ENCODE measurements at places on chromosomes 6 and 20.

- no peak for DNase-seq
Observed at GRCh38 chr6:37243816-37244370, 13.7 kb upstream of the TBC1D22B start.

DNA sequence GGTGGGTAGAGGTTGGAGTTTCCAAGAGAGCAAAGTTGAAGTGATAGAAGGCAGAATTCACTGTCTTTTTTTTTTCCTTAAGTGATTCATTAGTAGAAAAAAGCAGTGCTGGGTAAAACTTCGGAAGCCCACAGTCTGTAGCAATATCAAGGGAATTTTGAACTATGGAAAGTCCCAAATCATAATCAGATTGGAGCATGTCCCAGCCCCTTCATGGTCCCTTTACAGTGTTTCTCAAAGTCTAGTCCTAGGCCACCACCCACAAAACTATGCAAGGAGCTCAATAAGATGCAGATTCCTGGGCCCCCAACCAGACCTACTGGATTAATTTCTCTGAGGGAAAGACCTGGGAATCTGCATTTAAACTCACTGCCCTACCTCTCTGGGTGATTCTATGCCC, 22.6 kb downstream of the NEDD9 start:
- DNase-seq: no peak

GRCh38 chr6:52552278-52552643, 24.6 kb downstream of the TRAM2 start:
- no peak for DNase-seq

DNA sequence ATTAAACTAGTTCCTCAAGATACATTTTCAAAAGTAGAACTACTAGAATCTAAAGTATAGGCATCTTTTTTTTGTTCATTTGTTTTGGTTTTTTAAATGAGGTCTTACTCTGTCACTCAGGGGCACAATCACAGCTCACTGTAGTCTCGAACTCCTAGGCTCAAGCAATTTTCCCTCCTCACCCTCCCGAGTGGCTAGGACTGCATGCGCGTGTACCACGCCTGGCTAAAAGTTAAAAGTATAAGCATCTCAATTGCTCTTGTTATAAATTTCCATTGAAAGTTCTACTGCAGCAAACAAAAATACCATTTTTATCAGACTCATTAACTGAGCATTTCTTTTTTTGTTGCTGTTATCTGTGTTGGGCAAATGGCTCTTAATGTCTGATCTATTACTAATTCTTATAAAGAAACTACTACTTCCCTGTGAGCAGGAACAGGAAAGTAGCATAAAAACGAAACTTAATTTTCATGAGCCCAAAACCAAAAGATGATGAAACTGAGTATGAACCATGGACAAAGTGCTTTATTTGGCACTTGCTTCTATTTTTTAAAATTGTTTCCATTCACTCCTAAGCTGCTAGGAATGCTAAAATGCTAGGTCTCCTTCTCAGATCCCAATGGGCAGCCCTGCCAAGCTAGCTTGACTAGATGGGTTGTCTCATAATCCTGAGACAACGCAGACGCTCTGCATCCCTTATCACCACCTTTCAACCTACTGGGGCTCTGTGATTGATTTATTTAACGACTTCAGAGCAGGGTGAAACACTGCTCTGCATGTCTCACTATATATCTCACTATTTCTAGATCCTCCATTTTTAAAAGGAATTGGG, 36.9 kb downstream of the TRPC4AP start:
- DNase-seq: no peak

DNA sequence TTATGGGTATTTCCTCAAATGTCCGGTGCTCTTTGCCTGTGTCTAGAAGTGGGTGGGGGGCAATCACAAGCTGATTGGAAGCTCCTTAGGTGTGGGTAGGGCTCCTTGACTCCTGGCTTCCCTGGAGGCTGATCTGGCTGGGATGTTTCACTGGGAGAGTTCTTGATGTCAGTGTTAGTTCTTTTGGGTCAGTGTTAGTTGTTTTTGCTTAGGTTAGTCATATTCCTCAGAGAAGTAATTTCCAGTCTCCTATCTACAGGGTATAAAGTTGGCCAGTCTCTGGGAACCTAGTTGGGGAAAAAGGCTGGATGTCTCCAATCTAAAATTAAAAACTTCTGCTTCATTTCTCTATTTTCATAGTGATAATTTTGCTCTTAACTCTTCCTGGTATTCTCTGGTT, 23.6 kb downstream of the CDC5L start:
- DNase-seq: no peak

GRCh38 chr6:166575205-166575604, 11.3 kb downstream of the RAMACL start:
- no peak for DNase-seq

DNA sequence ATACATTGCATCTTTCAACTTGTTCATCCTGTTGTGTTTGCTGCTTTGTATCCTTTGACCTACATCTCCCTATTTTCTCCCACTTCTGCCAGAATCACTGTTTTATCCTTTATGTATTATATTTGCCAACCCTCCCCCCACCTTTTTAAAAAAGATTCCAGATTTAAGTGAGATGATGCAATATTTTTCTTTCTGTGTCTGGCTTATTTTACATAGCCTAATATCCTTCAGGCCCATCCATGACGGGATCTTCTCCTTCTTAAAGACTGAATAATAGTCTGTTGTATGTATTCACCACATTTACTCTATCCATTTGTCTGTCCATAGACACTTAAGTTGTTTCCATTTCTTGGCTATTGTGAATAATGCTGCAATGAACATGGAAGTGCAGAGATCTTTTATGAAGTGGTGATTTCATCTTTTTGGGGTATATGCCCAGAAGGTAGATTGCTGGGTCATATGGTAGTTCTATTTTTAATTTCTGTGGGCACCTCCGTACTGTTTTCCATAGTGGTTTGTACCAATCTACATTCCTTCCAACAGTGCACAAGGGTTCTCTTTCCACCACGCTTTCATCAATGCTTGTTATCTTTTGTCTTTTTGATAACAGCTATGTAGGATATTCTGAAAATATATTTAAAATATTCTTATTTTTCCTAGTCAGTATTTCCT, 181.0 kb downstream of the CDKAL1 start:
- no peak for DNase-seq
